ENCODE measurements at places on chromosomes 2 and 18. TPM values are rescaled to one million over a fixed set of nuclear protein-coding genes. Genes with fewer than 3 reads are reported as not detected.
A peak's percentile ranks its signal among the peaks of the same experiment; 100 is the strongest.

DNA sequence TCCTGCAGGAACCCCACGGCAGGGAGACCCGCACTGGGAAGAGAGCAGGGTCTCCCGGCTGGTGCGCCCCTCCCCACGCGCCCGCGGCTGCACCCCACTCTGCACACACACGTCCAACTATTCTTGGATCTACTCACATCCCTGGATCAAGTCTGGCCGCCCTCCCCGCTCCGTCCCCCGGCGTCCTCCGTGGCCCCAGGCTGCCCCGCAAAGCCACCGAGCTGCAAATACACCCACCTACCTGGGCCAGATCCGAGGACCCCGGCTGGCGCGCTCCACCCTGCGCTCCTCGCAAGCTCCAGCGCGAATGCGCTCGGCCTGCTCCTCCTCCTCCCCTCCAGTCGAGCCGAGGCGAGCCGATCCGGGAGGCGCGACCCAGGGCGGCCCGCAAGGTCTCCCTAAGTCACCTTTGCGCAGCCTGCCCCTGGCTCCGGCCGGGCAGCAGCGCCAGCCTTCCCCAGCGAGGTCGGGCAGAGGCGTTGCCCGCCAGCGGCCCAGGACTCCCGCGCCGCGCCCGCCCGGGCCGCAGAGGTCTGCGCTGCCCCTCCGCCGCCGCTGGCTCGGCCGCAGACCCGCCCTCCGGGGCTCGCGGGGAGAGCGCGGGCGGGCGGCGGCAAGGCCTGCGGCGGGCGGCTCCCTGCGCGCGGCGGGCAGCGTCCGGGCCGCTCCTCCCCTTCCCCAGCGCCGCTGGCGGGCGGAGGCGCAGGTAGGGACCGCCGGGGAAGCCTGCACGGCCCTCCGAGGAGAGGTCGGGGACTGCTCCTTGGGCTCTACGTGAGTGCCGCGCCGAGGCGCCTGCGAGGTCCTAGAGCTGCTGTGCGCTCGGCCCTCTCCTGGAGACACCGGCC is 126.0 kb downstream of the OSBPL1A start:
- DNase-seq, result peak; percentile 84

DNA sequence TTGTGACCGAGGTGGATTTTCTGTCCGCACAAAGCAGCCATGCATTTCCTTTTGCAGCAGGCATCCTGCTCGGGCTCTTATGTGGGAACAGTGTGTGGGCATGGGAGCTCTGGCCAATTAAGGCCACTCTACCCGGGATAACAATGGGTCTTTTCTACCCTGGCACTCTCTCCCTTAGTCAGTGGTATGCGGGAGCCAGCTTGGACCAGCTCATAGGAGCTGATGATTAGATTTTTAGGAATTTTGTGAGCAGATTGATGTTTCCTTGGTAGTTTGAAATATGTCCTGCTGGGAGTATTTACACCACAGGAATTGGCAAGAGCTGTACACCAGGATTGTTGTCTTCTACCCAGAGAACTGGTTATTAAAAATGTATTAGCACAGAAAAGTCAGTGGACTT is 89.3 kb downstream of the SPP2 start:
- no peak for DNase-seq

GRCh38 chr2:20213651-20214565 is 11.0 kb downstream of the SDC1 start:
- no peak for DNase-seq

The TRABD2A gene
- 2.1 TPM for total RNA-seq

The CDCA7 gene
- 1.0 TPM for total RNA-seq

- DNase-seq, result peak; percentile 45
These were observed 165.7 kb downstream of the RTP5 start for GRCh38 chr2:242034996-242035814.

DNA sequence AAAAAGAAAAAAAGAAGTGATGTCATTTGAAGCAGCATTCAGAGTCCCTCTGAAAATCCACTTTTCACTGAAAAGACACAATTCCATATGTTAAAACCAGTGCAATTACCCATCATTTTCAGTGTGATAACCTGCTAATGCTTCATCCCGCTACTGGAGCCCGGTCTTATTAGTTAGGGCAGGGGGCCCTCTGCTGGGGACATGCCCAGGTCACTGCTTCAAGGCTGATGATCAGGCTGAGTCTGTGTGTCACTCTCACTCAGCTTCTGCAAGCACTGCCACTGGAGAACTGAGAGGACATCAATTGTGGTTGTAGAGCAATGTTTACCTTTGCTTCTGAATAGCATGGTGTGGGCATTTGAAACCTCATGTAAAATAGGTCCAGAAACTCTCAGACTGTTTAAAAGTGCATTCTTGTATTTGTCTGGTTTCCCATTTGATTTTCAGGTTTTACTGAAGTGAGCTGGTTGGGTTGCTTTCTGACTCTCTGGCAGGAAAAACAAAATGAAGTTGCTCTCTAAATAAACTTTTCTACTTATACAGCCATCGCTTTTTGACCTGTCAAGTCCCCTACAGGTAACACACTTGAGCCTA is 49.2 kb upstream of the NXPH2 start:
- no peak for DNase-seq

GRCh38 chr2:121335294-121336290 is 50.6 kb upstream of the TFCP2L1 start:
- no peak for DNase-seq

- peak; percentile 90 for DNase-seq
These were observed 12.6 kb upstream of the TMEM214 start for GRCh38 chr2:27019931-27020855.

GRCh38 chr18:35171315-35171987 is 69.4 kb upstream of the ZNF397 start:
- DNase-seq, result no peak

DNA sequence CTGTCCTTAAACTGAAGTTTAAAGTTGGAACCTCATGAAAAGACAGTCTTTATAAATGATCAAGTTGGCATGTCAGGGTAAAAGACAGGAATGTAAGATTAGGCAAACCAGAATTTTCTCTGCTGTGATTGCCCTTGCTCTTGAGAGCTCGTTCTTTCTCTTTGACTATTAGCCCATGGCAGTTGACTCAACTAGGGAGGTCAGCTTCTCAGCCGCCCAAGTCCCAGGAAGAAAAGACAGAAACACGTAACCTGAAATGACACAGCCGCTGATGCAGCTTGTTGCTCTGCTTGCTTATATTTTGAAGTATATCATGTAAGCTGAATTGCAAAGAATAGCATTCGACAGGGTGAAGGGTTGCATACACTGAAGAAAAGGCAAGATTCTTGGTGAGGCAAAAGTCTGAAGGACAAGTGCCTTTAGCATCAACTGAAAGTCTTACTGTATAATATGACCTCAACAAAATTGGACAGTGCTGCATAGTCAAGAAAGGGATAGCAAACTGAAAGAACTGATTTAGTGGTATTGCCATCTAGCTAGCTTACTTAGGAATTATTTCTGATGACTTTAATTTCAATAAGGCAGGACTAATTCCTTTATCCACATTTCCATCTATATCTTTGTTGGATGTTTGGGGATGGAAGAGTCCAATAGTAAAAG is 54.7 kb downstream of the ARHGAP15 start:
- DNase-seq, result no peak

- DNase-seq, result no peak
These were observed 98.3 kb upstream of the TMEM17 start for GRCh38 chr2:62604336-62604735.

GRCh38 chr2:200177971-200178911 is 128.3 kb upstream of the SPATS2L start:
- no peak for DNase-seq

The SEC11C gene
- 41.1 TPM for total RNA-seq

- no peak for DNase-seq
These were observed 221.4 kb upstream of the ST6GAL2 start for GRCh38 chr2:107107351-107107750.

The HNMT gene
- total RNA-seq, result 37.8 TPM

- no peak for DNase-seq
These were observed 7.7 kb downstream of the APOB start for GRCh38 chr2:21035974-21036707.

The GKN2 gene
- not detected for total RNA-seq

GRCh38 chr2:16209799-16210198 is 269.4 kb downstream of the MYCN start:
- no peak for DNase-seq

The KATNAL2 gene
- 5.6 TPM for total RNA-seq

- DNase-seq, result no peak
These were observed 49.5 kb upstream of the CD226 start for GRCh38 chr18:69996951-69997798.

The SF3B1 gene
- total RNA-seq, result 330 TPM

DNA sequence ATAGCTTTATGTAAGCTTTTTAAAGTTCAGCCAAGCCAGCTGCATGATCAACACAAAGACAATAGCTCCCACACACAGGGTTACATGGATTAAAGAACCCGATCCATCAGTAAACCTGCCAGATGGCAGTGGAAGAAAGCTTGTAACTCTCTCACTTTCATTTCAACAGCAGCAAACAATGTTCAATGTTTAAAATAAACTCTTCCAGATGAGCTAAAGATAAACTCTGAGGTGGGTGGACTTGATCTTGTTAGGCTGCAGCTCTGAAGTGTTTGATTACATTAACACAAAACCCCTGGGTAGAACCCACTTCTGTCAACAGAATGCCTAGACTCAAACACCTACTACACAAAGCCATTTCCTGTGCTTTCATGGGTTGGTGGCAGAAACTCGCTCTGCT is 13.9 kb downstream of the RDH14 start:
- no peak for DNase-seq

The GAREM2 gene
- 6.8 TPM for total RNA-seq

DNA sequence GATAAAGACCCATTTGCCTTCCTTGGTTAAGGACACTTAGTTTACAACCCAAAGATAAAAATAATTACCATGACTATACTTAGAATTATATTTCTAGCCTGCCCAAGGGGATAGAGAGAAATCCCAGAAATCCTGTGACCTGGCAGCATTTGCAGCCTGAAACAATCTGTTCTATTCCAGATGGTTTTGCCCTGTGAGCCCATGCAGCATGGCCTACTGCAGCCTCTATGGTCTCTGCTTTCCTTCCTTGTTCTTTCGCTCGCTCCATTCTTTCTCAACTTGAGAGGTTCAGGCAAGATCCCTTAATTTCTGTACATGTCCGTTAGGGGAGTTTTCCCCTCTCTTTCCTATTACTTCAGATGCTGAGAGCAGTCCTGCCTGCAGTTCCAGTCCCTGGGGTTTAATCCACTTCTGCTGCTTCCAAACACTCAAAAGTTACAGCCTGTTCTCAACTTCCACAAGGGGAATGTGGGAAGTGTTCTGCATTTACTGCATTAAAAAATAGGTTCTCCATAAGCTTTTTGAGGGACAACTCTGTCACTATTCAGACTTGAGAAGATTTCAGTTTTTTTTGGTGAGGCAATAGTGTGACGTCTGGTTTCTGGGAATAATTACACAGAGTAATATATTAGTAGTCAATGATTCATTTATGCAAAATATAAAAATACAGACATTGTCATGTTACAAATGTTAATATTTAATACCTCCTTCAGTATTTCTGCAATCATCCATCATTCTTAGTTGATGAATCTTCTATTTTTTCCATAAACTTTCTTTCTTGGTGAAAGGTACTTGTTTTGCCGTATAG is 80.3 kb downstream of the CDCA7 start:
- no peak for DNase-seq

The GREB1 gene
- 6.5 TPM for total RNA-seq

The DSC3 gene
- 2.9 TPM for total RNA-seq

- no peak for DNase-seq
These were observed 895.2 kb upstream of the ZEB2 start for GRCh38 chr2:145415151-145415550.

The VWA3B gene
- 0.80 TPM for total RNA-seq

DNA sequence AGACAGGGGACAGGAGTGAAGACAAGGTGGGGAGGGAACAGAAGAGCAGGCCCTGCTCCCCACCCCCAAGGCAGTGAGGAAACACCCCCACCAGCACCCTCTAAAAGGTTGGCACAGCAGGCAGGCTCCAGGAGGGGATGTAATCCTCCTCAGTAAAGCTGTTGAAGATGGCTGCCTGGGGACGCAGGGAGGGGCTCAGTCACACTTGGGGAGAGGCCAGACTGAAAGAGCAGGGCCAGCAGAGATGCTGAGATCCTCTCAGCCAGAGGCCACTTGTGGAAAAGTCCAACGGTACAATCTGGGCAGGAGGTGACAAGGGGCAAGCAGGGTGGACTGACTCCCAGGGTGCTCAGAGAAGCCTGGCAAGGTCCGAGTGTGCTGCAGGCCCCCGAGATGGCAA is 154.8 kb upstream of the ID2 start:
- no peak for DNase-seq

The CHN1 gene
- 38.4 TPM for total RNA-seq

DNA sequence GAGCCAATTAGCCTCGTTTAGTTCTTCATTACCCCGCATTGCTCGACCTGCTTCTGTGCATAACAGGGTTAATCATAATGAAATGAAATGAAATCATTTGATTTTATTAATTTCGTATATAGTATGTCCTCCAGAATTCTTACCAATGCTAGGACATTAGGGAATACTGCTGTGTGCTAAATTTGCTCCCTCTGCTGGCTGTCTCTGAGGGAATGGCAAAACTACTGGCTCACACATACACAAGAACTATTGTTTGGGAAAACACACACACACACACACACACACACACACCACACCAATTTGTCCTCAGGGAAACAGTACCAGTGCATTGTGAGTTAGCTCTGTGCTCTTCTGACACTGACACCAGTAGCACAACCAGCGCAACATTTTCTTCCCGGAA is 273.3 kb upstream of the TCF4 start:
- DNase-seq, result no peak

GRCh38 chr2:71925268-71926088 is 222.2 kb downstream of the CYP26B1 start:
- DNase-seq, result no peak

DNA sequence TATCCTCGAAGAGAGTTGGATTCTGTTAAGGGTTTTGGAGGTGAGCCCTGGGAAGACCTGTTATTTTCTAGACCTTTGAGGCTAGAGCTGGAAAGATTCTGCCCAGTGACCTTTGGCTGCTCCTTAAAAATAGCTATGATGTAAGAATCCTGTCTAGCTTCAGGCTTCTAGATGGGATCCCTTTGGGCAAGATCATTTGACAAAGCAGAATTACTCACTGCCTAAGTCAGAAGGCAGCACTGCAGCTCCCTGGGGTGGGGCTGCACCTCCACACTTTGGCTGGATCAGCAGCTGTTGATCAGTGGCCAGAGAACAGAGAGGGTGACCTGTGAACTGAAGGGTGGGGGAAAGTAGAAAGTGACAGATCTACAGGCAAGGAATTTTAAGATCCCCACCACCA is 103.8 kb downstream of the ASAP2 start:
- peak; percentile 77 for DNase-seq

GRCh38 chr2:197076652-197077051 is 150.1 kb upstream of the PGAP1 start:
- DNase-seq, result no peak

DNA sequence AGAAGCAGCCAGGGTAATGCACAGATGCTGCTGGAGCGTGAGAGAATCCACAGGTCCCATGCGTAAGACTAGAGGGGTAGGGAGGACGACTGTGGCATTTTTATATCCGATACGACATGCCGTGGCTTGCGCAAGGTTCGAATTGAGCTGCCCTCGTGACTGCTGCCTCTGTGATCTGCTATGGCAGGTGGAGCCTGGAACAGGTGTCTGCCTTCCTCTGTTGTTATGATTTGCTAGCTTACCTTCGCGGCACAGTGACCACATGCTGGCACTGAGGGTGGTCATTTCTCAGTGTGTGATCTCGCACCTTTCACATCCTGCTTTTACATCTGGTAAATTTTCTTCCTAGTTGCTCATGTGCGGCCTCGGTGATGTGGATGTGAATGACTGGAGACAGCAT is 240.2 kb downstream of the ALPK2 start:
- no peak for DNase-seq
